ENCODE measurements at places on chromosomes 1 and 21.

- DNase-seq: peak; percentile 22
Observed at GRCh38 chr1:234969011-234969441, 159.6 kb downstream of the TOMM20 start.

GRCh38 chr21:39221282-39221996, 38.2 kb upstream of the PSMG1 start:
- no peak for DNase-seq

DNA sequence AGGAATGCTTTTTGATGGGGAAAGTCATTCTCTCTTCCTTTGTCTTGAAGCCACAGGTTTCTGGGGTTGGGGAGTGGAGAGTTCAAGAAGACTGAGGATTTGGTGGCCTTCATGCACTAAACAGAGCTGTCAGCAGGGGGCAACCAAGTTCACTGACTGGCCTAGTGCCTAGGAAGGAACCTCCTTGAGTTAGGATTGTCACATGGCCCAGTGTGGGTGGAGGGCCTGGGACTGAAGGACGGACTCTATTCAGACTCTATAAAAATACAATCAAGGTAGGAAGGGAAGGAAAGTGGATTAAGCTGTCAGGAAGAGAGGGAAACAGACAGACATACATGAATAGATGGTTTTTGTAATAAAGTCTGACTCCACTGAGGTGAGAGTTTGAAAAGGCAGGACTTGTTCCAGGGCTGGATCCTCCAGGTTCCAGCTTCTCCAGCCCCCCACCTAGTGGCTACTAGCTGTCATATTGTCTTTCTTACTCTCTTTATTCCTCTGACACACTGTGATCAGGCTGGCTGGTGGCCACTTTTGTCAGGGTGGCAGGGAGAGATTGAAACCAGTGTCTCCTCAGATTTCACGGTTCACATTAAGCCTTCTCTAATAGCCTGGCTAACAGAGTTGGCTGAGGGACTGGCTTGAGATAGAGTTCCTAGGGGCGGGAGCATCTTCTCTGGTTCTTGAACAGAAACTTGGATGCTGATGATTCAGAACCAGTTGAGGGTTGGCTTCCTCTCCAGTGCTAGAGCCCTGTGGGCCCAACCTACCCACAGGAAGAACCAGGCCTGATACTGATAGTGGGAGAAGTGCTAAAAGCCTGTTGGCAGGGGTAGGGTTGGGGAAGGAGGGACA, 4.1 kb upstream of the SH3BGRL3 start:
- DNase-seq: peak; percentile 81

DNA sequence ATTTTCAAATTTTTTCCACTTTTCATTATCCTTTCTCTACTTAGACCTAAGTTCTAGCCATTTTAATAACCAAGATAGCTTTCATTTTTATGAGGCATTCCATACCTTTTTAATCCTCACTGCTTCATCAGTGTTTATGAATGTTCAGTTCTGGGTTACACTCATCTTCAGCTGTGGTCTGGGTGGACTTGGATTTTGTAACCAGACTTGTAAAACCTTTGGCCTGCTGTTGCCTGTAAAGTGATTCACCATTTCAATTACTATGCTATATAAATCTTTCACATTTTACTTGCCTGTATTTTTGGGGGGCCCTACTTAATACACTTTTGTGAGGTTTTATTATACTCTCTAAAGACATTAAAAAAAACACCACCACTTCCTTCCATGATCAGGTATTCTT, 46.2 kb downstream of the USP25 start:
- DNase-seq: no peak

DNA sequence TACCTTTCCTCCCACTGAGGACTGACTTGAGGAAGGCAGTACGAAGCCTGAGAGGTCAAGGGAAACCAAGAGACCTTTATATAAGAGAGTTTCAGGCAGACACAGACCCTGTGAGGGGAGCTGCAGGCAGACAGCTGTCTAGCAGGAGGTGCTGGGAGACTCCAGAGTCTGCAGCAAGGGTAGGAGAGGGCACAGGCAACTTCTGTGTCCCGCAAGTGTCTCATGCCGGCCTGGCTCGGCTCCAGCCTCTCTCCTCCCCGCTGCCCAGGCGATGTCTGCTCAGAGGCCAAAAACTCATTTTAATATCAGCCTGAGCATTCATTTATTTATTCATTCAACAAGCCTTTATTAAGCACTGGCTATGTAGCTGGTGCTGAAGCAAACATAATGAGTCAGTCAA, 83.0 kb downstream of the KIRREL1 start:
- no peak for DNase-seq

- DNase-seq: no peak
Observed at GRCh38 chr21:41989698-41990097, 20.5 kb downstream of the ZBTB21 start.

DNA sequence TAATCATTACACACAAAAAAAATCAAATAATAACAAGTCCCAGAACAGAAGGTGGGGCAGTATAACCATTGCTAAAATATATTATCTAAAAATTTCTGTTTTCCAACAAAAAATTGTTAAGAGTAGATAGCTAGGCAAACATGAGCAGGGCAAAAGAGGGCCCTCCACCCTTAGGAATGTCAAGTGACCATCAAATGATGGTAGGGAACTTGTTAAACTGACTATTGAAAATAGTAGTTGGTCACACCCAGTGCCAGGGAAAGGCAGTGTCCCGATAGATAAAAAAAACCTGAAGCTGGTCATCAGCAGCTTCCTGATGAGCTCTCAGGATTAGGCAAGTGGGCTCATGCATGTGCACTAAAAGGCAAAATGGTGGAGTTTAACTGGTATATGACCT, 18.4 kb upstream of the COP1 start:
- no peak for DNase-seq

- no peak for DNase-seq
Observed at GRCh38 chr1:167995038-167995437, 58.2 kb upstream of the MPC2 start.

GRCh38 chr1:243756529-243756928, 93.5 kb downstream of the AKT3 start:
- DNase-seq: no peak

DNA sequence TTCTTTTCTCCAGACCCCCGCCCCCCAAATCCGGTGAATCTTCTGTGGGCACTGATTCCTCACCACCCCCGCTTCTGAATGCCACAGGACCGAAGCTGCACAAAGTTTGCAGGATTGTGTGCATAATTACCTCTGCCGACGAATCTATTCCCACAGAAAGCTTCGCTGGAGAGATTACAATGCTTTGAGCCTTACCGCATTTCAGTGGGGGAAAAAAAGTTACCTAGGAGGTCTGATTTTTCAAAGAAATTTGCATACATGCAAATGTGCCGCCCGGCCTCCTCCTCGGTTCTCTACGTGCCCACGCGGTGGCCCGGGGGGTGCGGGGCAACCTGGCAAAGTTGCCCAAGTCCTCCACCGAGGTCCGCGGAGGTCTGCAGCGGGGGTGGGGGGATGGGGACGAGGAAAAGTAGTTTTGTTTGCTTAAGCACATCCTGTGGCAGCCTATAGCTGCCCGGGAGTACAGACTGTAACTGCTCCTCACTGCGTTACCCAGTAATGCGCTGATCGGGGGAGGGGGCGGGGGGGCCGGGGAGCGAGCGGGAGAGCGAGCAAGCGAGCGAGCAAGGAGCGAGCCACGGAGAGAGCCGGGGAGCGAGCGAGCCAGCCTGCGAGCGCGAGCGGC, 563 bp upstream of the NFIA start:
- peak; percentile 84 for DNase-seq

DNA sequence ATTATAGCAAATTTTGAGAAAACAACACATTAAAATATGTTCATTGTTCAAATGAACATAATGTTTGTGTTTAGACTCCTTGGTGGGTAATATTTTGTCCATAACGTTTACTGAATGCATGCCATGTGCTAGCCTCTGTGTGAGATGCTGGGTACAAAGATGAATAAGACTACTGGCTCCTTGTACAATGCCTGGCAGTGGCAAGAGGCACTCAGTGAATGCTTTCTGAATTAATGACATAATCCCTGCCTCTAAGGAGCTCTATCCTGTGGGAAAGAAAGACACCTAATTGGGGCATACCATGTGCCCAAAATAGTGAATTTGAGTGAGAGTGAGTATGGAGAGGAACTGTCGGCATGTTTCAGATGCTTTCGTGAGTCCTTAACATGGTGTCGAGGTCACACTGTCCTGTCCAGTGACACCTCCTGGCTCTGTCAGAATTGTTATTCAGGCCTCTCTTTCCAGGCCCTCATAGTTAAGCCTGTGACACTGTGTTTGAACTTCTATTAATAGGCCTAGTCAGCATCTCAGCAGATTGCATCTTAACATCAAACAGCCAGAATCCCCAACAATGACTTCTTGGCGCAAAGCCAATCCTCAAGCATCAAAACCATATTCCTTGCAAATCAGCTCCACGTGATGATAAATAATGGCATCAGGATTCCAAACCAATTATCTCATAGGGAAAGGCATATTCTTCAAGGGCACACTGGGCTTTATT, 32.8 kb upstream of the S1PR1 start:
- no peak for DNase-seq

DNA sequence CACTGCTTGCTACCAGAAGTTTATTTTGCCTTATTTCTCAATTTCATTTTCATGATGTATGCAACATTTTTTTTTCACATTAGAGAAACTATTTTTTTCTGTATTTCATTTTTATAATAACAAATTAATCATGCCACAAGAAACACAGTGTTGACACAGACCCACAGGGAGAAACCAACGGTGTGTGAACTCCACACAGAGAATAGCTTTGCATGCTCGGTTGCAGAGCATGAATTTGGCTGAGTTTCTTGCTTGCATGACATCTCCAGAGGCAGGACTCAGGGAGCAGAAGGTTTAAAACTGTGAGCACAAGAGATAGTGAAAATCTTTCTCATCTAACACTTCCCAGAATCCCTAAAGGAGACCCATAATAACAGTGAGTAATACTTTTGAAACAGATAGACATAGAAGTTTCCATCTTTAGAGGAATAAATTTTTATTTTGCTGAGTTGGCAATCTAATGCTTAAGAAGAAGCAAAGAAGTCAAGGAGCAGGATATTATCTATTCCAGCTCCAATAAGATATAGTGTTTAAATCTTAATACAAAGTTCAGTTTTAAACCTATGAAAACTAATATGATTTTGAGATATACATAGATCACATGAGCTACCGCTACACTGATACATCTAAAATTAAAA, 890.9 kb downstream of the MRPL39 start:
- no peak for DNase-seq

- DNase-seq: no peak
Observed at GRCh38 chr1:114081437-114082303, 72.0 kb downstream of the SYT6 start.

DNA sequence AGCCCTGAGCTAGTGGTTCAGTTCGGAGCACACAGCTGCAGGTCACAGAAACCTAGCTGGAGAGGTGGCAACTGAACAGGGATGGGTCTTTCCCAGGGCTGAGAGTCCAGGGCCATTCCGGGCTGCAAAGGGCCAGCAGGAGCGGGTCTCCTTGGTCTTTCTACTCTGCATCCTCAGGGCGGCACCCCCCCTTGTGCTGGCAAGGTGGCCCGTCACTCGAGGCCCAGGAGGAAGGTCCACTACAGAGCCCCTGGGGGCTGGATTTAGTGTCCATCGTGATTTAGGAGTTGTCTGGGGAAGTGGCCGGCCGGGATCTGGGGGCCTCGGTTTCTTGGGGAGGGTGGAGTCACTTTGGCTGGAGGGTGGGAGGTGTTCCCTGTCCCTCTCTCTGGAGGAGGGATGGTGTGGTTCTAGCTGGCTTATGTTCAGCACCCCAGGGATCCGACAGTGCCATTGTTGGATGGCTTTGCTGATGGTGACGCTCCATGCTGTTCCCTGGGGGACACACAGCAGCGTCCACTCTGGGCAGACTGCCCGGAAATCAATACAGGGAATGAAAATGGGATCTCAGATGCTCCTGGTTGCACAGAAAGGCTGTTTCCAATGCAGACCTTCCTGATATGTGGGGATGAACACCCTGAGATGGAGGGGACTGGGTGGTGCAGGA, 64.4 kb downstream of the UMODL1 start:
- no peak for DNase-seq

GRCh38 chr1:45530632-45531135, 9.0 kb upstream of the PRDX1 start:
- DNase-seq: no peak

- no peak for DNase-seq
Observed at GRCh38 chr1:192943108-192943507, 116.1 kb downstream of the UCHL5 start.

GRCh38 chr21:39079617-39080016, 103.6 kb downstream of the PSMG1 start:
- no peak for DNase-seq

DNA sequence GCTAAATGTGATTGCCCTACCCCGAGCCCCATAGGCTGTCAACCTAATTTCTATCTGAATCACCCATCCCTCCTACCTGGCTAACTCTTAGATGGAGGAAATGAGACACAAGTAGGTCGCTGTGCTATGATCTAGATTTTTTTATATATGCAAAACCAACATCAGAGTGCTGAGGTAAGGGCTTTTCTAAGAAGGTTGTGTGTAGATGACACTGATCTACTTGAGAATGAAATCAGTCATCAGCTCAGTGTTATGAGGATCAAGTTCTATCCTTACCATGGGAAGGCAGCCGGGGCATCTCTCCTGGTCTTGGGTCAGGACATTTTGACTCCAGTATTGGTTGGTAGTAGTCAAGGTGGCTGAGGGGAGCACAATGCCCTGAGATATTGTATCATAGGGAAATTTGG, 23.6 kb downstream of the SLAMF1 start:
- no peak for DNase-seq

GRCh38 chr21:41426676-41427404, 801 bp downstream of the MX1 start:
- no peak for DNase-seq

Data from left forelimb (tissue), 1 donor.